ENCODE measurements at places on chromosomes 6 and 20. TPM values are rescaled to one million over a fixed set of nuclear protein-coding genes. Genes with fewer than 3 reads are reported as not detected.

CDH22 gene
- total RNA-seq: not detected

EYA2 gene
- 1.4 TPM for total RNA-seq

DNA sequence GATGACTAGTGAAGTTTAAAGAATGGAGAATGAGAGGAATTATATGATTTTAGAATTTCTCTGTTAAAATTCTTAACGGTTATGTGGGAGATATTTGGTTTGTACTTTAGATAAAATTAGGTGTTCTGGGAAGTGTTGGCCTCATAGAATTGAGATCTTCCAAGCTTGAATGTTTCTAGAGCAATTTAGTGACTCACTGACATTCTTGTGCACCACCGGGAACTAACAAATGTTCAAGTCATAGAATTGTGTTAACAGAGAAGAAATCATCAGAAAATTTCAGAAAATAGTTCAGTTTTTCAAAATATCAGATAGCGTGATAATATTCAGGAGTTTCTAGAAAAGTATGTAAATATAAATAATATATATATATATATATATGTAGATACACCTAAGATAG is 67.9 kb upstream of the BMP5 start:
- peak; percentile 62 for DNase-seq
- no peaks in the 10 kb centered on the region for H3K27me3 ChIP-seq
- H3K4me3 ChIP-seq: no peak overlapping the region

GRCh38 chr6:55875400-55875799 is at the start of gene BMP5:
Gene BMP5, minus strand, starts transcription at chr6:55875590. Its CDS starts 725 bp downstream, at chr6:55874865.
- H3K4me1 ChIP-seq: no peaks in the 10 kb centered on the region
- no peaks in the 10 kb centered on the region for H3K36me3 ChIP-seq
- no peak within 1 kb of the TSS for H3K4me3 ChIP-seq
- no peaks in the 10 kb centered on the region for H3K27me3 ChIP-seq

- no peak for DNase-seq
- peaks cover 10% of the 10 kb centered on the region for H3K4me1 ChIP-seq
- H3K27ac ChIP-seq: no peak overlapping the region
- H3K4me3 ChIP-seq: no peak overlapping the region
Observed at GRCh38 chr20:41696428-41696827, 78.3 kb upstream of the CHD6 start.

- H3K27ac ChIP-seq: peak overlapping the region; percentile 59
- peaks cover 28% of the 10 kb centered on the region for H3K4me1 ChIP-seq
- no peaks in the 10 kb centered on the region for H3K27me3 ChIP-seq
- peak; percentile 82 for DNase-seq
Observed at GRCh38 chr6:35663447-35664235, 25.1 kb downstream of the FKBP5 start.

DNA sequence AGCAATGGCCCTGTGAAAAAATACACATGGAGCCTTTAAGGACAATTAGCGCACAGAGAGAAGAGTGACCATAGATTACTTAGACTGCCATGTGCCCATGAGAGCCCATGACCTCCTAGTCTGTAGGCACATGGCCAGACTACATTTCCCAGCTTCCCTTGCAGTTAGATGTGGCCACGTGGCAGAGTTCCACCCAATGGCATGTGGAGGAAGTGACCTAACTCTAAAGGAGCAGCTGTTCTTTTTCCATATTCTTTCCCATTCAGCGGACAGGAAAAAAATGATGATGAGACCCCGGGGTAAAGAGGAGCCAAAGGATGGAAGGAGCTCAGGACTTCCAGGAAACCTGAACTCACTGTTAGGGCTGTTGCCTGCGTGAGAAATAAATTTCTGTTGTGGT is 116.6 kb downstream of the CBLN4 start:
- DNase-seq: no peak
- H3K36me3 ChIP-seq: no peaks in the 10 kb centered on the region
- no peaks in the 10 kb centered on the region for H3K27me3 ChIP-seq
- H3K4me1 ChIP-seq: no peaks in the 10 kb centered on the region
- no peak overlapping the region for H3K4me3 ChIP-seq
- H3K27ac ChIP-seq: no peak overlapping the region
